ENCODE measurements at places on chromosomes 16 and 17. TPM values are rescaled to one million over a fixed set of nuclear protein-coding genes. Genes with fewer than 3 reads are reported as not detected.

The ATAD5 gene
- polyA plus RNA-seq: 5.3 TPM

The SYT17 gene
- 3.0 TPM for polyA plus RNA-seq

The AOC2 gene
- polyA plus RNA-seq: 1.8 TPM

The CD300H gene
- not detected for polyA plus RNA-seq

The ZNF785 gene
- 44.1 TPM for polyA plus RNA-seq

The CX3CL1 gene
- 4.9 TPM for polyA plus RNA-seq

The ZP2 gene
- not detected for polyA plus RNA-seq

All from neural cell (in vitro differentiated cells).